ENCODE measurements at places on chromosomes 6 and 20. TPM values are rescaled to one million over a fixed set of nuclear protein-coding genes. Genes with fewer than 3 reads are reported as not detected.

Gene BPI
- total RNA-seq = not detected

Gene HSP90AB1
- total RNA-seq = 895 TPM

Gene ATP5F1E
- 84.8 TPM for total RNA-seq

- DNase-seq = no peak
Measured at GRCh38 chr6:148497257-148497656, 154.6 kb downstream of the SASH1 start.

DNA sequence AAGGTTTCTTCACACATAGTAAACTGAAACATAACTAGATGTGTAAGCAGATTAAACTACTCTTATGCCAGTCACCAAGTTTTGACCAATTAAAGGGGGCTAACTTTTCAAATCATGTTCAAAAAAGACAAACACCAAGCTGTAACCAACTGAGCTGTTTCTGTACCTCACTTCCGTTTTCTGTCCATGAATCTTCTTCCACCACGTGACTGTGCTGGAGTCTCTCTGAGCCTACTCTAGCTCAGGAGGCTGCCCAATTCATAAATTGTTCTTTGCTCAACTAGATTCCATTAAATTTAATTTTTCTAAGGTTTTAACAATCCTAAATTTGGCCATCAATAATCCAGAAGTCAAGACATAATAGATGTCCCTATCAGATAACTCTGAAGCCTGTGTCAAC lies 229.4 kb downstream of the FNDC1 start:
- no peak for DNase-seq

DNA sequence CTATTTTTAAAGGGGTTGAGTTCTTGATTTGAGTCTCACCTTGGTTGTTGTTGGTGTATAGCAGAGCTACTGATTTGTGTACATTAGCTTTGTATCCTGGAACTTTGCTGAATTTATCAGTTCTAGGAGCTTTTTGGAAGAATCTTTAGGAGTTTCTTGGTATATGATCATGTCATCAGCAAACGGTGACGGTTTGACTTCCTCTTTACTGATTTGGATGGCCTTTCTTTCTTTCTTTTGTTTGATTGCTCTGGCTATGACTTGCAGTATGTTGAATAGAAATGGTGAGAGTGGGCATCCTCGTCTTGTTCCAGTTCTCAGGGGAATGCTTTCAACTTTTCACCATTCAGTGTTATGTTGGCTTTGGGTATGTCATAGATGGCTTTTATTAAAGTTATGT lies 64.0 kb downstream of the CDYL start:
- no peak for DNase-seq

GRCh38 chr6:5677219-5678000 lies 329.3 kb downstream of the NRN1 start:
- no peak for DNase-seq

- no peak for DNase-seq
Measured at GRCh38 chr20:38590676-38591473, 9.9 kb downstream of the ADIG start.

GRCh38 chr6:85680388-85680787 lies 37.7 kb upstream of the SYNCRIP start:
- no peak for DNase-seq

DNA sequence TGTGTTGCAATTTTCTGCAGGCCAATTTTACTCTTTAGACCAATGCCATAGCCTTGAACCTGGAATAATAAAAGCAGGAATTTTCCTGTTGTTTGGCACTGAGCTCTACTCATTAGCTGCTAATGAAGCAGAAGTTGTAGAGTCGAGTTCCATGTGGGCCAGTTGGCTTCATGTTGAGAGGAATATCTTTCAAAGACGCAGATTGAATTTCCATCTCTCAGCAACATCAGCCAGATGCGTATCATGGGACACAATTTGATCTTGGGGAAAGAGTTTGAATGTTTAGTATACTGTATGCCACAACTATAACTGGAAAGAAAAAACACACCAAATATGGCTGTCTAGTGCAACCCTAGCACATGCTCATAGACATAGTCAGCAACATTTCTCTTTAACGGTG lies 259.6 kb downstream of the BCKDHB start:
- no peak for DNase-seq

DNA sequence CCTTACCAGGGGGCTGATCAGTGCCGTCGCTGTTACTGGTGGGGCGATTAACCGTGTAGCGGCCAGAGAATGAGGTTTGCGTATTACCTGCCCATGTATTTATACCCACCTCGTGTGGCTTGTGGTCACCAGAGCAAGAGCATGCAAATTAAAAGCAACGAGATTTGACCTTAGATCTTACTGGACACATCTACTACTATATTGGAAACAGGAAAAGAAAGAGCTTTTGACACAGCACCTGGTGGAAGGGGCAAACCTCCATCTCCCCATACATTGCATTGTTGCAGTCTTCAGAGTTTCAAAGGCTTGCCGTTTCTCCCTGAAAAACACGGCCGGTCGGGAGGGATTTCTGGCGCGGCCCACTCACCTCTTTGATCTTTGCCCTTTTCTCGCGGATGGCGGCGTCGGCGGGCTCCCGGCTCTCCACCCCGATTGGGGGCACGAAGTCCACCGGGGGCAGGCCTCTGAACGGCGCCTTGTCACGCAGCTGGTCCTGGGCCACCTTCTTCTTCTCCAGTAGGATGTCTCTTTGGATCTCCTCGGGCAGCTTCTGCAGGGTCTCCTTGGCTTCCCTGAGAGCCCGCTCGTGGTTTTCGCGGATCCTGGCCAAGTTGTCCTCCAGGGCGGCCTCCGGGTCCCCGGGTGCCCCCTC lies 1.3 kb downstream of the MAN1A1 start:
- no peak for DNase-seq

DNA sequence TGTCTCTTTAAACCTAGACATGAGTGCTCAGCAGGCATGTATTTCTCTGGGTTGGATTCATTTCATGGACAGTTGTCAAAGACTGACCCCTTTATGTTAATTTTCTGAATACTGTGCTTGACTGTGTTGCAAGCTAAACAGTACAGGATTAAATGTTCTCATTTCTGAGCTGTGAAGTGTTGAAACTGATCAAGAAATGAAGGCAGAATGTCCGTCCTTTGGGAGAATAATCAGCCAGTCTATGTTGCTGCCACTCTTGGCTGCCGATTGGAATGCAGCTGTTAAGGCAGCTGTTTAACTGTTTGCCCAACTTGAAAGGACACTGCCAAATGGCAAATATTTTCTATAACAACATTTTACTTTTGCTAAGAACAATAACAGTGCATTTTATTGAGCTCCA lies 87.3 kb downstream of the CEP57L1 start:
- no peak for DNase-seq

GRCh38 chr6:156842598-156843250 lies 65.5 kb downstream of the ARID1B start:
- no peak for DNase-seq

GRCh38 chr20:33753763-33754162 lies 22.0 kb downstream of the ZNF341 start:
- DNase-seq = no peak

DNA sequence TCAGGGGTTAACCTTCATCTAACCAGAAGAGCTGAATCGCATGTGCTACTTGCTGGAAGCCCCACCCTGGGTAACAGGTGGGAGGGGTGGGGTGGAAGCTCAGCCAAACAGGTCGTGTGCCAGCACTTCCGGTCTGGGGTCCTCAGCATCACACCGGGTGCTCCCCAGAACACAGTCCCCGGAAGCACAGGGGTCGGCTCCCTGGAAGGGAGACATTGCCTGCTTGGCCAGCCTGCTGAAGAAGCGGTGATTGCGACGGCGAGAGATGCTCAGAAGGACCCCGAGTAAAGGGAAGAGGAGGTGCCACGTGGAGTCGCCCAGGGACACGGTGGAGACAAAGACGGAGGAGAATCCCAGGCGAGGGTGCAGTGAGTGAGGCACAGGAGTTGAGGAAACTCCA lies 36.5 kb downstream of the MYT1 start:
- no peak for DNase-seq

GRCh38 chr20:52251136-52251700 lies 59.6 kb upstream of the ZFP64 start:
- DNase-seq = no peak

GRCh38 chr6:12480379-12480778 lies 190.2 kb downstream of the EDN1 start:
- DNase-seq = no peak
